ENCODE measurements at places on chromosomes 3 and 15.
A peak's percentile ranks its signal among the peaks of the same experiment; 100 is the strongest.

DNA sequence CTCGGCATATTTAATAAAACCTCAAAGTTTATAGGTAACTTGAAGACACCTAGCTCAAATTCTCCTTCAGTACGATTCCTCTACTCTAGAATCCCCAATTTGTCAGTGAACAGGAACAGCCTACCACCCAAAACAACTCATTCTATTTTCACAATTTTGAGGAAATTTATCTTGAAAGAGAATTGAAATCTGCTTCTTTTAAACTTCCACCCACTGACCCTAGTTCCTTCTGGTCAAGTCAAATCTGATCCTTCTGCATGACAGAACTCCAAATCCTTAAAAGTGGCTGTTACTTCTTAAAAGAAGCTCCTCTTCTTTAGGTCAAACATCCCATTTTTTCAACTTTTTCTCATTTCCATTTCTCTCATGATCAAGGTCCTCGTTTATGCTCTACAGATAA, 4.4 kb downstream of the GABPB1 start:
- DNase-seq, result no peak

DNA sequence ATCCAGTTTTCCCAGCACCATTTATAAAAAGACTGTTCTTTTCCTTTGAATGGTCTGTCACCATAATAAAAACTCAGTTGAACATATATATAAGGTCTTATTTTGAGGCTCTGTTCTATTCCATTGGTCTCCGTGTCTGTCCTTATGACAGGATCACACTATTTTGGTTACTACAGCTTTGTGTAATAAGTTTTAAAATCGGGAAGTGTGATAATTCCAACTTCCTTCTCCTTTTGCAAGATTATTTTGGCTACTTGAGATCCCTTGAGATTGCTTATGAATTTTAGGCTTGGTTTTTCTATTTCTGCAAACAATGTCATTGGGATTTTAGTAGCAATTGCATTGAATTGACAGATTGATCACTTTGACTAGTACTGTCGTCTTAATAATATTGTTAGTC, 35.7 kb downstream of the SACM1L start:
- DNase-seq, result no peak

DNA sequence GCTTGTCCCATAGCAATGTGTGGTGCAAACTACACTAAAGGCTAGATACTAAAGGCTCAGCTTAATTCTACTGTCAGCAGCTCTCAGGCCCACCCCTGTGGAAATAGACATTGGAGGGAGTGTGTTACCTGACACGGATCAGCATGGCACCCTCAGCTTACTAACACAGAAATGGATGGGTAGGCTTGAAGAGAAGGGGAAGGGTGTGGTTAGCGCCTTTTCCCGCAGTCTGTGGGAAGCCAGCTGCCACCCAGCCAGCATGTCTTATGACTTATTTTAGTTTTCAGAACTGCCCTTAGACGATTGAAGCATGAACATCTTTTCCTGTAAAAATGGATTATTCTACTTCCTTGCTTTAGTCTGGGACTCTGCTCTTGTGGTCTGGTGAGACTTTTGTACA, 25.8 kb upstream of the ADPGK start:
- DNase-seq, result no peak

- no peak for DNase-seq
These were observed 65.6 kb upstream of the PLXNA1 start for GRCh38 chr3:126917232-126917804.

GRCh38 chr3:128407247-128407646, 59.4 kb downstream of the DNAJB8 start:
- DNase-seq, result no peak

- peak; percentile 20 for DNase-seq
These were observed 326.6 kb downstream of the ARPP21 start for GRCh38 chr3:35965908-35966307.

DNA sequence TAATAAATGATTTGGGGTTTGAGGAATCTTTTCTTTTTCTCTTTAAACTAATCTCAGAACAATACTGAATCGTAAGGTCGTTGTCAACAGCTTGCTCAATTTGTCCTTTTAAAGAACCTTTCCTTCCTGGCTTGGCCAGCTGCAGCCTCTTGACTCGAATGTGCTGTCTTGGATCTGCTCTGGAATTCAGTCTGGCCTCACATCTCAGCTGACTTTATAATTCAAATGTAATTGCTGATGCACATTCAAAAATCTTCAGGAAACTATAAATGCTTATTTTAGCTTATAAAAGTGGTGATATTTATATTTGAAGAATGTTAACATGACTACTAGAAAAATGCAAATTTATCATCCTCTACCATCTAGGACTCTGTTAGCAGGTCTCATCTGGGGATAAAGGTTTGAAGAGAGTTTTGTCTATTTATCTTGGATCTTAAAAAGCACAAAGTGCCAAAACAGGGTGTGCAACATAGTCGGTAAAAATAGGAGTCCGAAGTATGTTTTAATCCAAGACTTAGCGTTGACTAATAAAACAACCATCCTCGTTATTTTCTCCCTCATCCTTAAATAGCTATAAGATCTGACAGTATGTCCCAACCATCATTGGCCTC, 1035.2 kb downstream of the MCTP2 start:
- no peak for DNase-seq

- no peak for DNase-seq
These were observed 15.0 kb downstream of the GTF2A2 start for GRCh38 chr15:59642351-59642750.

- DNase-seq, result no peak
These were observed 111.3 kb downstream of the MEGF11 start for GRCh38 chr15:66142285-66142684.

- DNase-seq, result no peak
These were observed 137.6 kb downstream of the SI start for GRCh38 chr3:164940745-164941144.

GRCh38 chr3:98322686-98323085, 31.0 kb upstream of the OR5K4 start:
- no peak for DNase-seq

- DNase-seq, result no peak
These were observed 38.7 kb downstream of the C3orf38 start for GRCh38 chr3:88188436-88188835.

GRCh38 chr15:62758126-62758951, 284.2 kb upstream of the TPM1 start:
- DNase-seq, result no peak

- no peak for DNase-seq
These were observed 31.3 kb downstream of the EDEM1 start for GRCh38 chr3:5218815-5219214.

DNA sequence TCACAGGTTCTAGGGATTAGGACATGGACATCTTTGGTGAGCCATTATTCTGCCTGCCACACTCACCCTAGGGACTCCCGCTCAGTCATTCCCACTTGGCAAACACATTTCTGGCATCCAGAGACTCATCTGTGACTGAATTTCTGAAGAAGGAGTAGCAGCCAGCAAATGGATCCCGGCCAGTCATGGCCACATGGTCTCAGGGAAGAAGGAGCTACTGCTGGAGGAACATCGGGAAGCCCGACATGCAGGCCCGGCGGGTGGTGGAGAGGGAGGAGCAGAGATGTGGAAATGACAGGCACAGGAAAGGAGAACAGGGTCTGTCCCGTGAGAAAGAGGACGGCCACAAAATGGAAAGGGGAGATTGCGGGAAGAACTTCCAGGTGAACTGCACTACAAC, 65.4 kb downstream of the SEMA5B start:
- no peak for DNase-seq

- no peak for DNase-seq
These were observed 76.7 kb upstream of the FAM3D start for GRCh38 chr3:58743296-58743695.

- DNase-seq, result no peak
These were observed 12.2 kb upstream of the ATP2B2 start for GRCh38 chr3:10517627-10518026.

DNA sequence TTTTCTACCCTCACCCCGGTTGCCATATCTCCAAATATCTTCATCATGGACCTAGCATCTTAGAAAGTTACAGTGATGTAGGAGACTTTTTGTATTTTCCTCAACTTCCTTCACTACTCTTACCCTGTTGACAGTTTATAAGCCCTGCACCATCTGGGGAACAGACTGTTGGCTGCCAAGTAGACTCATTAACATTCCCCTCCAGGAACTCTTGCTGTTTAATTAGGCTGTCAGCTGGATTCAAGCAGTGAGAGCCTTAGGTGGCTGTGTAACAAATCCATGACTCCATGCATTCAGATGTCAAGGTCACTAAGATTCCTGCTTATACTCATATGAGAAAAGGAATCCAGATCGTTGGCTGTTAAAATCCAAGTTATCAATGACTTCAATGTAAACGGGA, 198.3 kb downstream of the NAALADL2 start:
- no peak for DNase-seq

GRCh38 chr15:89937365-89938350, 24.9 kb upstream of the ARPIN start:
- no peak for DNase-seq

DNA sequence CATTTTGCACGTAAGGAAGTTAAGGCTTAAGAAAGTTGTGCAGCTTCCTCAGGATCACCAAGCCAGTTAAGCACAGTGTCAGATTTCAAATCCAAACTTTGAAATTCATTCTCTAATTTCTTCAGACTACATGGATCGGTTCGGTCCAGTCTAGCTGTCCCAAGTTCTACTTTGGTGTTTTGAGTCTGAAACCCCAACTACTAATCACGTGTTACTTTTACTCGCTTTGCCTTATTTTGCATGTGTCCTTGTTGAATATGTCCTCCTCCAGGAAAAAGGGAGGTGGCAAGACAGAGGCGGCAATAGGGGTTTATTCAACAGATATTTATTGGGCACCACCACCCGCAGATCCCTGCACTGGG, 522 bp upstream of the GXYLT2 start:
- no peak for DNase-seq

GRCh38 chr3:164486150-164486549, 592.1 kb downstream of the SI start:
- DNase-seq, result no peak

- DNase-seq, result peak; percentile 76
These were observed 171.4 kb upstream of the ALCAM start for GRCh38 chr3:105195260-105195659.

- no peak for DNase-seq
These were observed 1.6 kb upstream of the SORD start for GRCh38 chr15:45021348-45021747.

DNA sequence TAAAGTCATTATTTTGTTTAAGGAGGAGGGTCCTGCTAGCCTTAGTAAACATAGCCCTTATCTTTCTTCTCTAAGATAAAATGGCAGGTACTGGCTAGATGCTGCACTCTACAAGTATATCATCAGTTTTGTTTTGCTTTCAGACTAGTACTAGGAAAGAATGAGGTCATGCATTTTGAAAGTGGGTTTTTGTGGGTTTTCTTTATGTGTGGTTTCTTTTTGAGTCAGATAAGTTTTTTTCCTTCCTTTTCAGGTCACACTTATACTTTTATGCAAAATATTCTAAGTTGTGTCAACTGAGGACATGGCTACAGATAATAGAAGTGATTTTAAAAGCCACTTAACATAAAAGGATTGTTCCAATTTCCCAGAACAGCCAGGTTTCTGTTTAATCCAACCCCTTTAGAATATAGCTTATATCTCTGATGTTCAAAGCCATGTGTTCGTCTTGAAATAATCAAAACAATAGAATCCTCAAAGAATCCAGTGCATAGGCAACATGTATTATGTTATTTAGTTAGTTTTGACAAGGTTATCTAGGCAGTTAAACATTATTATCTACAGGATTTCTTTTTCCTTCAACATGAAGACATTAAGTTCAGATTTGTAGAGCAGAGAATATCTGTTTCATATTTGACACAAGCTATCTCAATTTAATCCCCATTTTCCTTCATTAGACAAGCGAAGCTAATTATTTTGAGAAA, 406.2 kb downstream of the RBMS3 start:
- no peak for DNase-seq

DNA sequence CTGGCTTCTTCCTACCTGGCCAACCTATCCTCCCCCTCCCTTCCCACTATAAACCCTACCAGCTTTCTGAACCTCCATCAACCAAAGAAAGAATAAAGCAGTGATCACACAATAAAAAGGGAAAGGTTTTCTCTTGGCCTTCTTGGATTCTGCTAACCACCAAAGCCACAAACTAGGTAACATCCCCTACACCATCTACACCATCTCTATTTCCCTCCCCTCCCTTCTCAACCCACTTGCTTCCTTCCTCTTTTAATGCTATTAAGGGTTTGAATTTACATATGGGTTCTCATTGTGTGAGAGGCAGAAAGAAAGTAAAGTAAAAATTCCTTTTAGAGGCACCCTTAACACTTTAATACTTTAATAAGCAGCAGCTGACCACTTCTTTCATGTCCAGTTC, 25.8 kb upstream of the RSL24D1 start:
- no peak for DNase-seq

DNA sequence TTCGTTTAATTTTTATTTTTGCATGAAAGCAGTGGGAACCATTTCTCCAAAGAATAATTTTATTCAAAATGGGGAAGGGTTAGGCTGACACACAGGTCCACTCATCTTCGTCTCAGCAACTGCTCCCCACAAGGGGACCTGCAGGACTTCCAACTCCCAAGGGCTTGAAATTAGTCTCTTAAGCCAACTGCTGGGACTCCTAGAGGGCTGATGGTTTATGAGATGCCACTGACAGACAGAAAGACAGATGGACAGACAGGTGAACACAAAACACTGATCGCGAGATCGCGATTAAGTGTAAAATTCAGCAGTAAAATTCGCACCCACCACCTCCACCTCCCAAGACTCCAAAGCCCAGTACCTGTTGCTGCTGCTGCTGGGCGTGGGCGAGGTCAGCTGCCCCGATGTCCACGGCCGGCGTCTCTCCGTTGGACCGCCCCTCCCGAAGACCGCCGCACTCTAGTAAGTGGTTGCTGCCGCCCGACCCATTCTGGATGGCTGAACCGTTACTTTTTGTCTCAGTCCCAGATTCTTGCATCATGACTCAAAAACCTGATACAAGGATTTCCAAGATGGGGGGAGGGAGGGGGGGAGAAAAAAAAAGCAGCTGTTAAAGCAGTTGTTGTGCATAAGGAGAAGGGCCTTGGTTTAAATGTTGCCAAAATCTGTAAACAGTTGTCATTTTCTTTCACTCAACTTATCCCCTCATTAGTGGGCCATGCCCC, 385.5 kb downstream of the FOXP1 start:
- DNase-seq, result no peak

DNA sequence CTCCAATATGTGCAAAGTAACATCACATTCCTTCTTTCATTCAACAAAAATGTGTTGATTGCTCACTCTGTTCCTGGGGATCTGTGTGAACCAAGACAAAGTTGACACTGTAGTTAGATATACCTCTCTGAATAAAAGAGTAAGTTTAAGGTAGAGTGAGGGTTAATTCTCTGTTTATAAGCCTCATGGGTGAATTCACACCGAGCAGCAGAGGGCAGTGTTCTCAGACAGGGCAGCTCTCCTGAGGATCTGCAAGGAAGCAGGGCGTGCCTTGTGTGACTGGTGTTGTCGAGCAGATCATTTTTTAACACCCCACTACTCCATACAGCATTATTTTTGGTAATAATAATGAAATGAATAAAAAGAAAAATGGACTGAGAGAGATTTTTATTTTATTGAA, 34.4 kb downstream of the PAQR9 start:
- DNase-seq, result peak; percentile 53

Measured in NCI-H1436 (cell line).